ENCODE measurements at places on chromosomes 3 and 15.

- no peak for DNase-seq
Measured at GRCh38 chr3:113039546-113039945, 48.8 kb downstream of the GTPBP8 start.

- DNase-seq: peak; percentile 65
Measured at GRCh38 chr3:151305060-151305774, 11.4 kb downstream of the GPR87 start.

- DNase-seq: no peak
Measured at GRCh38 chr3:112610121-112610520, 30.8 kb downstream of the CCDC80 start.

- DNase-seq: no peak
Measured at GRCh38 chr3:117887901-117888300, 1146.7 kb downstream of the IGSF11 start.

GRCh38 chr3:146544929-146545528, 622 bp upstream of the PLSCR1 start:
- no peak for DNase-seq

DNA sequence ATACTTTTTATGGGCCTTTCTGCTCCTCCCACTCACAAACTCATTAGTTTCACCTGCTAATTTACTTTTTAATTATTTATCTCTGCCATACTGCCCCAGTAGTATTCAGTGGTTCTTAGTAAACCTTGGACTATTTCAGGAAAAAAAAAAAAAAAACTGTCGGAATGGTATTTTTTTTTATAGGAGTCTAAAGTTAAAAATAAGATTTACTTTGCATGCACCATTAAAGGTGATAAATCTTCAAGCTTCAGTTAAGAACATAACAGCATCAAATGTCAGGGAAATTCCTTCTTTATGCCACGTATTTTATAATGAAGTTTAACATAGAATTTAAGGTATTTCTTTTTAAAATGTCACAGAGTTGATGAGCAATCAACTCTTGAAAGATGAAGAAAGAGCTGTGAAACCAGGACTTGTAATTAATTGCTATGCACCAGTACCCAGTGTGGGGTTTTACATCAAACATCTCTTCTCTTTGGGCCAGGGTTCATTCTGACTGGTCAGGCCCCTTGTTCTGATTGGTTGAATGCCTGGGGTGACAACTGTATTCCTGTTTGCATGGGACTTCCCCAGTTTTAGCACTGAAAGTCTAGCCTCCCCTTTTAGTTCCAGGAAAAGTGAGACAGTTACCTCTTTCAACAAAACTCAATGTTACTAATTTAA, 40.3 kb upstream of the PTPRG start:
- peak; percentile 83 for DNase-seq

DNA sequence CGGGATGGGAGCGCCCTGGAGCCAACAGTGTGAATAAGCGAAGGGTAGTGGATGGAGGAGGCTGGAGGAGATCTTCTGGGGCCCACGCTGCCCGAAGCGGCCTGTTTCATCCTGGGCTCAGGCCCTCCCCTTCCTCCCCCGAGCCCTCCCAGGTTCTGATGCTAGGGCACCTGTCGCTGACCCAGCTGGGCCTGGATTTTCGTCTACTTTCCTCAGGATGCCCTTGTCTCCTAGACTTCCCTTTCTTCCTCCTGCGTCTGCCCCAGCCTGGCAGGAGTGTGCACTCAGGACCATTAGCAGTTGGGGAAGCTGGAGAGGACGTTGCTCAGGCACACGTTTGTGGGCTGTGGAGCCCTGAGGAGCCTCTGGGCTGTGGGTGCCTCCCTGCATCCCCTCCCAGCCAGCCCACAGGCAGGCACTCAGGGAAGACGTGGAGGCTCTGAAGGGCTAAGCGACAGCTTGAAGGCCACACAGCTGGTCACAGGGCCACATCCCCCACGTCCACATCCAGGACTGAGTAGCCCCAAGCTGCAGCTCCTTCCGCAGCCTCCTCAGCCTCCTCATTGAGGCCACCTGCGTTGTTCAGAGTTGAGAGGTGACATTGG, 23.9 kb upstream of the PIGZ start:
- no peak for DNase-seq

Measured in activated CD4-positive, alpha-beta T cell treated with anti-CD3 and anti-CD28 coated beads, Interleukin-2, Interleukin-6, amounts not matched to agents 100 ng/mL and 50 ng/mL, durations not matched to agents 16 hours and 8 hours (primary cell).